Umbilical cord (tissue), 2 donors: ENCODE measurements at places on chromosomes 4 and X. TPM values are rescaled to one million over a fixed set of nuclear protein-coding genes. Genes with fewer than 3 reads are reported as not detected.

The PAGE4 gene
- 2.6 TPM for total RNA-seq

The MAOB gene
- 0.48 TPM for total RNA-seq

The CCNA2 gene
- total RNA-seq = 5.5 TPM

The GABRE gene
- total RNA-seq = 94.1 TPM

The NUDT6 gene
- 13.7 TPM for total RNA-seq

The DDX53 gene
- total RNA-seq = 2.2 TPM

The KCNE5 gene
- not detected for total RNA-seq

The GPRIN3 gene
- total RNA-seq = 6.3 TPM
